ENCODE measurements at places on chromosomes 6 and 20.

- DNase-seq: no peak
These were observed 26.0 kb upstream of the CRIP3 start for GRCh38 chr6:43334466-43335095.

DNA sequence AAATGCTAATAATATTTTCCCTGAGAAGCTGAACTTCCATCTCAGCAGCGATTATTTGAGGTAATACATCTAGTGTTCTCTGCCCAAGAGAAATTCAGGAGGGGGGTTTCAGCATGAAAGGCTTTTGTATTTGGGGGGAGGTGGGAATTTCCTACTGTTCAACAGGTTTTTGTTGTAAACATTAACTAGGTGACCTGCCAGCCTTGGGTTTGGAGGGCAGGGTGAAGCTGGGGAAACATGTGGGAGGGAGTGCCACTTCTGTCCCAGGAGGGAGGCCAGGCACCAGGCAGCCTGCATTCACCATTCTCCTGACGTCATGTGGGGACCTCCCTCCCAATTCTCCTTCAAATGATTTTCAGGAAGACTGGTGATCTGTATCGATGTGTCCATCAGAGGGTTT, 37.7 kb upstream of the PKHD1 start:
- no peak for DNase-seq

DNA sequence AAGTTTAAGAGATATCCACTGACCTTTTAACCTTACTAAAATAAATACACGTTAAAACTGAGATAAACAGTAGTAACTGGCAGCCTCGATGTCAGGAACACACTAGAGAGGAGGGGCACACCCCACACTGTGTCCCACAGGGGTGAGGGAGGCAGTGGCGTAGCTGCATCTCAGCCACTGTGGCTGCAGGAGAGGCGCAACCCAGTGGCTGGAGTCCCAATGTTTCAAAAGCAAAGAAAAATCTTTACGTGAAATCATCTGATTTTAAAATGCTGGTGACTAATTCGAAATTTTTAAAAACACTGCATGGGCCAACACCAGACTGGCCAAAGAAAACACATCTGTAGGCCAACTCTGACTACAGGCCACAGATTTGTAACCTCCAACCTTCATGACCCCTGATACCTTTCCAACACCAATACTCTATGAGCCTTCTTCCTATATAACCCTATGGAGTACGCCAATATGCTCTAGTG, 54.7 kb downstream of the TRAM2 start:
- no peak for DNase-seq

DNA sequence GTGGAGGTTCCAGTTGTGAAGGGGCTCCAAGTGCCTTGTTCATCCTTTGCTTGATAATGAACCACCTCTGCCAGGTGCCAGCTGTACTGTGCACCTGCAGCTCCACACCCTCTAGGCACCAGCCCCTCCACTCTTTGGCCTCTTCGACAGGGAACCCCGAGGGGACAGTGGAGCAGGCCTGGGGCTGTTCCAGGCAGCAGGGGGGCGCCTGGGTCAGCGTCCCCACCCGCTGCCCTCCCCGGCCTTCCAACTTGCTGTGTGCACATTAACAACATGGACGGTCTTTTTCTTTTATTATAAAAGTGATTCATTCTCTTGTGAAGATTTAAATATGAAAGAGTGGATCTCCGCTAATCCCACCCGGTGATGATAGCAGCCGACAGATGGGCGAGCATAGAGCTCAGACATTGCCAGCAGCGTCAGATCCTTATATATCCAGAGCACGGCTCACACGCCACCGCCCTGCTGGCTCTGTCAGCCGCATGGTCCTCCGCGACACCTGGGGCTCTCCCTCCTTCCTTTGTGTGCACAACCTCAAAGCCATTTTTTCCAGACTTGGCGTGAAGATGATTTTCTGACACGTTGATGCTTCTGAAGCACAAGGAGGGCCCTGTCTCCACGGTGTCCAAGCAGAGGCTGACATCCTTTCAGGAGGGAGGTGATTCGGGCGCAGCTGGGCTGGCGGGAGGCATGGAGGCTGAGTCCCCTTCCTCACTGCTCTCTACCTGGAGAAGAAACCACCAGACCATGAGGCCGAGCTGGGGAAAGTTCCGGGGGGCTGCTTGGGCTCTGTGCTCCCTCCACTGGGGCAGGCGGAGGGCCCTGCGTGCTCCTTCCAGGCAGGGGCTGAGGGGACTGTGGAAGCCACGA, 22.2 kb upstream of the MRGBP start:
- no peak for DNase-seq
